Stimulated activated CD4-positive, alpha-beta T cell treated with anti-CD3 and anti-CD28 coated beads, Interleukin-15, amount 100 ng/mL, for 1 hour (primary cell): ENCODE measurements at places on chromosomes 2 and 18.

DNA sequence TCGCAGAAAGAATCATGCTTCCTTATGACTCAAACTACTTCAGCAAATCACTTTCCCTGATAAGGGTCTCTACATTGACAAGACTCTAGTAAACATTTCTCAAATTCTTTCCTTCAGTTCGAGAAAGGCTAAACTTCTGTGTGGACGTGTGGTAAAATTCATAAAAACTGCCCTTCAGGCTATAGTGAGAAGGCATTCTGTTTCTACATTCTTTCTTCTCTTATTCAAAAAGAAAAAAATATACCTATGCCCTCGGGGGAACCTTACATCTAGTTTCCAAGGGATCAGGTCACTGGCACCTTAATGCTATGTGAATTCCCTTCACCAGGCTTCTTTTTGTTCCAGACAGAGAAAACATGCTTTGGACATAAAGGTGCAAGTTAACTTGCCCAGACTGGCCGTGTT, 4.9 kb downstream of the VIT start:
- no peak for DNase-seq

DNA sequence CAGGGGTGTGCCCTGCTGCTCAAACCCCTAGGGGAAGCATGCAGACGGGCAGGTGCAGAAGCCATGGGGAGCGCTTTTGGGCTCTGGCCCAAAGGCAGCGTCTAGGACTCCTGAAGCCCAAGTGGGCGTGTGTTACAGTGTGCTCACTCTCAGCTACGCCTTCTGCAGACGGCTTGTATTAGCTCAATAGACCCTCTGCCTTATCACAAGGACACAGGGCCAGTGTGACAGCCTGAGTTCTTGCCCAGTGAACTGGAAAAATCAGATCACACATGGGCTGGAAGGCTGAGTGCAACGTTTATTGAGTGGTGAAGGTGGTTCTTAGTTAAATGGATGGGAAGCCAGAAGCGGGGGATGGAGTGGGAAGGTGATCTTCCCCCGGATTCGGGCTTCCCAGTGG, 210.9 kb downstream of the CDH20 start:
- DNase-seq = no peak

- DNase-seq = no peak
Measured at GRCh38 chr2:30702694-30703093, 104.6 kb downstream of the CAPN13 start.

- DNase-seq = no peak
Measured at GRCh38 chr2:39638581-39638980, 27.1 kb upstream of the TMEM178A start.

GRCh38 chr18:51171223-51171622, 26.3 kb downstream of the MEX3C start:
- DNase-seq = no peak

DNA sequence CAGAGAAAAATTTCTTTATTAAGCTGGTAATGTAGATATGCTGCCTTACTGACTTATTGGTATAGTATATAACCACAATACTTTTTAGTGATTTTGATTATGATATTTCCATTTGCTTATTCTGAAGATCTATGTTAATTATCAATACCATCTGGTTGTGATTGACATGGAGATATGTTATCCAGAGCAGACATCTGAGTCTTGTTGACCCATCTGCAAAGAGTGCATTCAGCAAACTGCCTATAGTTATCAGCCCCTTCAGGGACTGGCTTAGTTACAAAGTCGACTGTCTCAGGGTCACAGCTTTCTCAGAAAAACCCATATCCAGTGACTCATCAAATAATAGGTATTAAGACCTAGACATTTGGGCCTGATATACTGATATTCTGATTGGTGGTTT, 475.7 kb downstream of the DSC3 start:
- no peak for DNase-seq

- no peak for DNase-seq
Measured at GRCh38 chr2:184040230-184040629, 558.1 kb upstream of the ZNF804A start.
